ENCODE measurements at places on chromosomes 11 and 22. TPM values are rescaled to one million over a fixed set of nuclear protein-coding genes. Genes with fewer than 3 reads are reported as not detected.

Gene MUC2
- not detected for total RNA-seq

Gene NRIP3
- total RNA-seq = 10.1 TPM

Gene CHST1
- not detected for total RNA-seq

Gene KCNA4
- not detected for total RNA-seq

Gene LARGE2
- total RNA-seq = 3.0 TPM

Gene FBXO3
- total RNA-seq = 55.4 TPM

Gene FAM227A
- total RNA-seq = not detected

Gene LIF
- 0.42 TPM for total RNA-seq

Gene CASP4
- 75.5 TPM for total RNA-seq

Gene TIMM10B
- 73.0 TPM for total RNA-seq

Gene CYP2D6
- total RNA-seq = 2.8 TPM

Gene ZC3H12C
- not detected for total RNA-seq

Gene RIMBP3C
- not detected for total RNA-seq

Gene PLAAT5
- not detected for total RNA-seq
